ENCODE measurements at places on chromosomes 4 and X.

GRCh38 chrX:143437439-143437838 lies 79.8 kb downstream of the SPANXN3 start:
- no peak for DNase-seq

DNA sequence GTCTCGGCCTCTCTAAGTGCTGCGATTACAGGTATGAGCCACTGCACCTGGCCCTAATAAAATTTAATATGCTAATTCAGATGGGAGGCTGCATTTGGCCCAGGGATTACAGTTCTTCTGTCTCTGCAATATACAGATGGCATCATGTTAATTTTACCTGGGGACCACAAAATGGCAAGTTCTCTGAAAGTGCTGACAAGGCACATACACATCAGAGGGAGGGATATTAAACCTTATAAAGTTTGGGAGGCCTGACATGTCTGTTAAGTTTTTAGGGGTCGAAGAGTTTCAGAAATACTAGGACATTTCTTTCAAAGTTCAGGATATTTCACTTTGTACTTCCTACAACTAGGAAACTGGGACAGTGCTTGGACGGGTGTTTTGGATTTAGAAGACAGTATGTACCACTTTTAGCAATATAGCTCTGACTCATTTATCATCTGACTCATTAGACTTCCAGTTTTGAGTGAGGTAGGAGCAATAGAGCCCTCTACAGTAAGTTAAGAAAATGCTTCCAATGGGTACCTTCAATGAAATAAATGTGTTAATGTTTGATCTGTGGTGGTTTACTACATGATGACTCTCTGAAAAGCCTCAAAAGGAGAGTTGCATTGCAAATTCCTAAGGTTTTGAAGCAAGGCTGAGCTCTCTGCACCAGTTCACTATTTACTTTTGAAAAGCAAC lies 981.0 kb upstream of the HS3ST1 start:
- DNase-seq = no peak

- DNase-seq = no peak
These were observed 474.4 kb downstream of the RAPGEF2 start for GRCh38 chr4:159577241-159577640.

GRCh38 chr4:1501754-1502500 lies 95.7 kb upstream of the NKX1-1 start:
- DNase-seq = no peak

- no peak for DNase-seq
These were observed at the start of gene ABCG2 for GRCh38 chr4:88158489-88159228. TSS of gene ABCG2 (minus strand) at chr4:88158639. CDS start at chr4:88139995, 18,644 bp downstream.
